NCI-H524 treated with DMSO at 0.1 percent for 48 hours (cell line): ENCODE measurements at places on chromosomes 2 and 18.

DNA sequence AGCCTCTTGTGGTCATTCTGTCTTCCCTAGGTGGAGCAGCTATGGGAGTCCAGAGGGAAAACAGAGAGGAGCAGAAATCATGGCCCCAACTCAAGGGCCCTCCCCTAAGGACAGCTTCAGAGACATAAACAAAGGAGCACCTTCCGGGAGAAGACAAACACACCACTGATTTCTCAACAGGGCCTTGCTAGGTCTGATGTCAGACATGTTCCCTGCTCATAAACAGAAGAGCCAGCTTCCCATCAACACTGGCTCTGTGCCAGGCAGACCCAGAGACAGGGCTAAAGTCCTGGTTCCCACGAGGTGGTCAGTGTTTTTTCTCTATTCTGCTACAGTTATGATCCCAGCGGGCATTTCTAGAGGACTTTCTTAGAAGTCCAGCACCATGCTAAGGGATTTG lies 19.3 kb downstream of the CXCR2 start:
- DNase-seq: no peak

DNA sequence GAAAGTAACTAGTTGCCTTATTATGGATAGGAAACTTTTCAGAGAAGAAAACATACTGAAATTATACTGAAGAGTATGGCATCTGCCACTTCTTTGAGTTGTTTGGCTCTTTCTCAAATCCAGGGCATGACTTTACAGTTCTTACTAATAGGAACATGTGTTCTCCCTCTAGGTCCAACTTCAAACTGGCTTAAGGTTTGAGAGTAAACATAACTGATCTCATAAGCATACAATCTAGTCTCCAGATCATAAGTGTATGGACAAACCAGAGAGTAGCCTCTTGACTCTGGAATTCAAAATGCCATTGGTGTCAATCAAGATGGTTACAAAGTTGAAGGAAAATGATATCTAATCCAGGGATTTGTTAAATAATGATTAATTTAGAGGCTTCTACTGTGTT lies 101.5 kb downstream of the NYAP2 start:
- DNase-seq: no peak

GRCh38 chr2:197867624-197868023 lies 63.2 kb downstream of the PLCL1 start:
- DNase-seq: no peak

- no peak for DNase-seq
Measured at GRCh38 chr2:100292022-100292580, 30.2 kb downstream of the LONRF2 start.

GRCh38 chr2:200350850-200351285 lies 44.4 kb downstream of the SPATS2L start:
- DNase-seq: no peak

GRCh38 chr18:23553887-23554286 lies 32.4 kb downstream of the NPC1 start:
- DNase-seq: no peak

GRCh38 chr2:152015552-152015951 lies 83.3 kb downstream of the CACNB4 start:
- DNase-seq: no peak

- DNase-seq: no peak
Measured at GRCh38 chr18:35458677-35459441, 38.9 kb downstream of the INO80C start.

- DNase-seq: no peak
Measured at GRCh38 chr2:95071856-95072255, 46.3 kb downstream of the MAL start.

- DNase-seq: no peak
Measured at GRCh38 chr2:227862227-227862740, 9.1 kb upstream of the DAW1 start.

DNA sequence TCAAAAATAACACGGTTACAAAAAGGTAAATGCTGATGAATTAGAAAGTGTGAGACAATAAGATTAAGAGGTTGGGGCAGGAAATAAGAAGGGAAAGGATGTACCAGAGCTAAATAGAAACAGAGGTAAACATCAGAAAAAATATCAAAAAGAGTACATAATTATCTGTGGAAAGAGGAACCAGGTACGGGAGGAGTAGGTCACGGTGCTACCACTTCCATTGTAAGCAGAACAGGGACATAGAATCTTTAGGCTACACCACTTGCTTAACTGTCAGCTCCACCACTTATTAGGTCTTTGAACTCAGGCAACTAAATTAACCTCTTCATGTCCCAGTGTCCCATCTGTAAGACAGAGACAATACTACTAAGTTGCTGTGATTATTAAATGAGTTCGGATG lies 350.3 kb downstream of the LRATD1 start:
- no peak for DNase-seq

- peak; percentile 2 for DNase-seq
Measured at GRCh38 chr18:41714872-41715271, 240.2 kb upstream of the PIK3C3 start.

- no peak for DNase-seq
Measured at GRCh38 chr2:104004821-104005220, 849.1 kb upstream of the POU3F3 start.

- no peak for DNase-seq
Measured at GRCh38 chr2:120342446-120342845, 3.5 kb upstream of the INHBB start.

DNA sequence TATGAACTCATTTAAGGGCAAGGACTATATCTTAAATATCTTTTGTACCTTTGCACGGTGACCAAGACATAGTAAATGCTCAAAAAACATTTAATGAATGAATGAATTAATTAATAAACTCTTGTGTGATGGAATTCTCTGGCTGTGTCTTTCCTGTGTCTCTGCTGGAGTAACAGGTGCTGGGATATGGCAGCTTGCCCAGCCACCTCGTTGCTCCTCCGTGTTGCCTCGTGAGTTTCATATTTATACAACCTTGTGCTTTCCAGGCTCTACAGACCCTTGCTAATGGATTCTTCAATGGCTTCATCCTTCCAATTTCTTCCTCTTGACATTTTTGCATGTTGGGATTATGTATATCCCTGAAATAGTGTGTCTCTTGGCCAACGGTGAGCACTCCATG lies 30.4 kb downstream of the CTAGE1 start:
- no peak for DNase-seq

- no peak for DNase-seq
Measured at GRCh38 chr2:150526827-150527226, 39.4 kb upstream of the RND3 start.

DNA sequence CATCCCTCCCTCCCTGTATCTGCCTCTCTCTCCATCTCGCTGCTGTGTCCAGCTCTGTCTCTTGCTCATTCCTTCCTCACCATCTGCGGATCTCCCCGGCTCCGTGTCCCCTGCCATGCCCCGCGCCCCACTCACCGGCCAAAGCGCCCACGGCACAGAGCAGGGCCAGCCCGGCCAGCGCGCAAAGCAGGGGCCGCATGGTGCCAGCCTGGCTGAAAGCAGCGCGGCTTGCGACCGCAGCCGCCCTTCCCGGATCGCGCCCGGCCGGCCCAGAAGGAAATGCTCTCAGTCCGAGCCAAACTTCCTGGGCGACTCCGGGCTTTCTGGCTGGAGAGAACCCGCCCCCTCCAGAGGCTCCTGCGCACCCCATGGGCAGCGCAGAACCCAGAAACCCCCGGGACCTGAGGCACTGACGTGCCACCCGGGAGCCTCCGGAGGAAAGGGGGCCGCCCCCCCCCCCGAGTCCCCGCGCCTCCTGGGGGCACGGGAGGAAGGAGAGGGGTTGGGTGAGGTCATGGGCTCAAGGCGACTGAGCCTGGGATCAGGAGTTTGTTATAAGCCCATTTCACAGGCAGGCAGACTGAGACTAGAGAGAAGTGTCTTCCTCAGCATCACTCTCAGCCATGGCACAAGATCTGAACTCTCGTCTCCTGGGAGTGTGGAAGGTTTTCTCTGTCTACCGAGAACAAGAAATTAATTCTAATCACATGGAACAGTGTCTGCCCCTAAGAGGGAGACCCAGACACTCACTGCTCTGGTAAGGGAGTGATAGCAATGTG lies 45.2 kb upstream of the RAB6C start:
- no peak for DNase-seq

GRCh38 chr18:48943333-48943732 lies 7.4 kb downstream of the SMAD7 start:
- no peak for DNase-seq

GRCh38 chr2:152440460-152440859 lies 105.5 kb downstream of the FMNL2 start:
- DNase-seq: no peak

GRCh38 chr2:164735309-164735919 lies 106.2 kb downstream of the COBLL1 start:
- no peak for DNase-seq

DNA sequence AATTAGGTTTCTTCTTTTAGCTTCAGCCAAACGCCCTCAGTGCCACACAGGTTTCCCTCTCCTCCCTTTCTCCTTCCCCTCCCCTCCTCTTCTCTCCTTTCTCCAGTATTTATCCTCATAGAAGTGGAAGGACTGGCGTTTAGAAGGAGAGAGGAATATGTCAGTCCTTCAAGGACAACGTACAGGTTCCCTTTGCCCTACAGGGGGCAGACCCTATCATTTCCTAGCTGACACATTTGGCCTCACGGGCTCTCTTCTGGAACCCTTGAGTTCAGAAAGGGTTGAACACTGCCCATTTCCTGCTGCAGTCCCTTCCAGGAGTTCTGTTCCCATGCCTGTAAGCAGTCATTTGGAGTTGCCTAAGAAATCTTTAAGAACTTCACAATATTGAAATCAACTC lies 46.1 kb downstream of the CDCA7 start:
- peak; percentile 14 for DNase-seq

DNA sequence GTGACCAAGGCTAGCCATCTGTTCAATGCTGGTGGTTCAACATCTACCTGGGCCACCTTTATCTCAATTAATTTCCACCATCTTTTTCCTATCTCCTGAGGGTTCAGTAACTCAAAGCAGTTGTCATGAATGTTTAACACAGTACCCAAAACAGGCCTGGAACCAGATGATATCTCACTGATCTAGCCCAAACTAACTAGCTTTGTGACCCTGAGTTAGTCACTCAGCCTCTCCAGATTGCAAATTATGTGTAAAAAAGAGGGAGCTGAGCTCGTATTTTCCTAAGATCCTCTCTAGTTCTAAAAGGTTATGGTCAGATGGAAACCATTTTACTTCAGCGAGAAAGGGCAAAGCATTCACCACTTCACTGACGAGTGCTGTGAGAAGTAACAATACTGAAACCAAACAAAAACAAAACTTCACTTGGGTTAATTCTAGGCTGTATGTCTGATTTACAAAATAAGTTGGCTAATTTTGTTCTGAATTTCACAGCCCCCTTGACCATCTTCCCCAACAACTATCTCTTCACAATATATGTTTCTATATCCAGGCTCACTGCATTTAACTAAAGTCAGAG lies 14.8 kb downstream of the SPRED2 start:
- DNase-seq: no peak

- peak; percentile 57 for DNase-seq
Measured at GRCh38 chr2:20962939-20963557, 80.8 kb downstream of the APOB start.

DNA sequence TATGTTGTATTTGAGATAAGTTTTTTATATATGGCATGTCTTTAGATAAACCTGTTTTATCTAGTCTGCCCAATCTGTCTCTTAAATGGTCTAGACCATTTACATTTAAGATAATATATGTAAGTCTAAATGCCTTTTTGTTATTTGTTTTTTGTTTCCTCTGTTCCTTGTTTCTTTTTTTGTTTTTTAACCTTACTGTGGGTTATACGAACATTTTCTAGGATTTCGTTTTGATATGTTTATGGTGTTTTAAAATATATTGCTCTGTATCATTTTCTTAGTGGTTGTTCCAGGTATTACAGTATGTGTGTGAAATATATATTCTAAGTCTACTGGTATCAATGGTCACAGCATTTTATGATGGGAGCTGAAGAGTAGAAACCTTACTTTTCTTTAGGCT lies 13.3 kb downstream of the BCL2L11 start:
- no peak for DNase-seq

- no peak for DNase-seq
Measured at GRCh38 chr18:57819119-57819518, 16.0 kb upstream of the ATP8B1 start.

DNA sequence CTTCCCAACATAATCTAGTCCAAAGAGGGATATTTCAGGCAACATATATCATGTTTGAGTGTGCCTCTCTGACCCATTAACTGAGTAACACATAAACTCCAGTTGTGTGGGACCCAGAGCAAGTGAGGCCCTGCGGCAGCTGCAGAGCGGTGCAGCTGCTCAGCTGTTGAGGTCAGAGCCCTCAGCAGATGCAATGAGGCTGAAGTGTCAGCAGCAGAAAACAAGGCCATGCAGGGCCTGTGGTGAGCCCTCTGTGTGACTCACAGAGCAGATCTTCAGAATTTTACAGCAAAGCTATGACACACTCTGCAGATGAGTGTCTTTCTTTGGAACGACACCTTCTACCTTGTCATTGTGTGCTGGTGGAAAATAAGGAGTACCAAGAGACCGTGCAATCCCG lies 168.5 kb downstream of the CBLN2 start:
- DNase-seq: no peak

DNA sequence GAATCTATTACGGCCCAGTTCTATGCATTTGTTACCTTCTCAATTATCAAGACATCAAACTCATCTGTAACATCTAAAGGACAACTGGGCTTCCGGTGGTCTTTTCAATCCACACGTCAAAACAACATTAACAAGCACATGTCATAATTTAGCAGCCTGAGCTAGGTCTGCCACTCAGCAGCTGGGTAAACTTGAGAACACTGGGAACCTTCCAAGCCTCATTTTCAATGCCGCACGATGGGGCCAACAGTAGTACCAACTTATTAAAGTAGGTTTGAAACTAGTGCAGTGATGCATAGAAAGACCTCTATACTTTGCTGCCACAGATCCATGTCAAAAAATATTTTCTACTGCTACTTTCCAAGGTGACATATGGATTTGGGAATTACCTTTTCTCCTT lies 60.4 kb downstream of the COL4A4 start:
- DNase-seq: no peak

DNA sequence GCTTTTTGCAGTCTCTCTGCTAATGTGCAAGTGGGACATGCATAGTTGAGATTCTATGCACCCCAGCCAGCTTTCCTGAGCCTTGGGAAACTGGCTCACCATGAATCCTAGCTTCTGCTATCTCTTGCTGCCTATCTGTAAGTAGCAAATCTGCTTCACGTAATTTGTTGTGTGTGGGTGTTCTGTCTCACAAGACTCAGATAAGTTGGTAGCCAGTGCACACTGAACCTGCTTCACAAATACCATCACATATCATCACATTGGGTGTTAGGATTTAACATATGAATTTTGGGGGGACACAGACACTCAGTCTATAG lies 13.9 kb upstream of the VRK2 start:
- no peak for DNase-seq

GRCh38 chr2:9033385-9034168 lies 30.1 kb upstream of the MBOAT2 start:
- DNase-seq: peak; percentile 67

GRCh38 chr2:143148757-143149156 lies 19.5 kb downstream of the ARHGAP15 start:
- DNase-seq: no peak

GRCh38 chr18:55998801-55999385 lies 410.9 kb upstream of the TCF4 start:
- DNase-seq: no peak

DNA sequence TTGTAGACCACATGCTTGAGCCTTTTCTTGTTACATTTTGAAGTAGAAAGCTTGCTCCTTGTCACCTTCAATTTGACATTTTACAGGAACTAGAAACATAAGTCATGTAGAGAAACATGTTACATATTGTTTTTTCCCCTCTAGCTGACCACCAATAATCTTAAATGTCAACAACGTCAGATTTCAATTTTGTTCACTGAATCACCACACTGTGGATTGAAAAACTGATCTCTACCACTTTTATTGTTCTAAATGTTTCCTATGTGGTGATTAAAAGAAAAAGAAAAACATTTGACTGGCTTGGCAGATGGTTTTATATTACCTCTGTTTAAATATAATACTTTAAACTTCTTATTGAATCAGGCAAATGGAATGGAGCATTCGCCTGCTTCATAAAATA lies 87.7 kb downstream of the DSEL start:
- no peak for DNase-seq
